Activated CD8-positive, alpha-beta memory T cell treated with anti-CD3 and anti-CD28 coated beads, Interleukin-2, amount 50 U/mL, for 4 hours (primary cell): ENCODE measurements at places on chromosomes 2 and 18.

GRCh38 chr2:51149725-51150124 lies 117.8 kb upstream of the NRXN1 start:
- no peak for DNase-seq

GRCh38 chr2:211144078-211144477 lies 587.7 kb downstream of the CPS1 start:
- no peak for DNase-seq

DNA sequence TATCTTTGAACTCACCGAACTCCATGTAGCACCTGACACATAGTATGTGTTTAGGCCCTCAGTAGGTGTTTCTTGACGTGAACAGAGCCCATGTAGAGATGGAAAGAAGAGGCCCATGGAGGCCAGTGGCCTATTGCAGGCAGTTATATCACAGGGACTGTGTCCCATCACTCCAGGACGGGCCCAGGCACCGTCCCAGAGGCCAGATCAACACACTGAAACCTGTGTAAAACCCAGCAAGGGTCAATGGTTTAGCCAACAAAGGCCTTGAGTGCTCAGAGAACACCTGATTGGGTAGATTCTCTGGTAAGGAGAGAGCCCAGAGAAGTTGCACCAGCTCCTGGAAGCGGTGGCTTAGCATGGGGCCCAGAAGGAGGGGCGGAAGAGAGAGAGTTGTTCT lies 82.8 kb downstream of the INHBB start:
- DNase-seq: no peak

- DNase-seq: no peak
Measured at GRCh38 chr2:127911737-127912136, 26.0 kb upstream of the AMMECR1L start.

DNA sequence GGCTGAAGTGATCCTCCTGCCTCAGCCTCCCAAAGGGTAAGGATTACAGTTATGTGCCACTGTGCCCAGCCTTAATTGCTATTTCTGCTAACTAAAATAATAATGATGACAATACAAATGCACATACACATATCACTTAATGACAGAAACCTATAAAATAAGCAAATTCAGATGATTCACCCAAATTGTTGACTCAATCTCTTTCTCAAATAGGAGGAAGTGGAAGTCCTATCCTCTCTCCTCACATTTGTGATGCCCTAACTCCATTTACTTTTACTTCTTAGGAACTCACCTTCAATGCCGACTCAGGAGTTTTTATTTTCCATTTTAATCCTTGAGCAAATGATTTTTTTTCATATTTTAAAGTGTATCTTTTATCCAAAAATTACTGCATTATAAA lies 24.5 kb upstream of the RAPH1 start:
- DNase-seq: no peak

- no peak for DNase-seq
Measured at GRCh38 chr2:3036432-3037125, 341.0 kb downstream of the EIPR1 start.

GRCh38 chr2:218849721-218850120 lies 9.9 kb upstream of the WNT6 start:
- DNase-seq: no peak

DNA sequence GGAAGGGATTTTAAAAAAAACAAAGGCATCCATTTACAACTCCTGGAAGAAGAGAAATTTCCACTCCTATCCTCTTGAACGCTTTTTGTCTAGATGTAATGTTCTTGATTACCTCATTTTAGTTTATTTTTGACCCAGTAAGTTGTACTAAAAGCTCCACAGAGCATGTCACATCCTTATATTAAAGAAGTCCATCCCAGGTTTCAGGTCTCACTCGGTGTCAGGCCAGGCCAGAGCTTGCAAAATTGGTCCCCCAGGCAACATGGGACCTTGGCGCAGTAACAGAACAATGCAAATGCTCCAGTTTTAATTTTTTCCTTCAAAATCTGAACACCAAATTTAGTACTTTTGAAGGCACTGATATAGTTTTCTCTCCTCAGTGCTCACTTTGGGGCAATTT lies 218.4 kb upstream of the REV1 start:
- DNase-seq: no peak

- no peak for DNase-seq
Measured at GRCh38 chr2:213991453-213992108, 419.3 kb upstream of the VWC2L start.

DNA sequence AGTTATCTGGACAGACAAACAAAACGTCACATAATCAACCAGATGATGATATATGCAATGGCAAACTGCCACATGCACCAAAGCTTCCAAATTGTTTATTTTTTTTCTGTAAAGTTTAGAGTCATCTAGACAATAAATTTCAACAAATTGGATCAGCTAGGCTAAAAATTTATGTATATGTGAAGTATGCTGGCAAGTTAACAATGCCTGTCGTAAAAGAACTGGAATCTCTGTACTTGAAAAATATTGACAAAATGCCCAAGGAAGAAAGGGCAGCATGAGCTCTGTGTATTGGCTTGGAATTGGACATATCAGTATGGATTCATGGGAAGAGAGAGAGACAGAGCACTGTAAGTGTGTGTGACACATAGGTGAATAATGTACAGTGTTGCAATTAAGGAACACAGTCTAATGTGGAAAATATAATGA lies 309.8 kb downstream of the ERBB4 start:
- no peak for DNase-seq

- no peak for DNase-seq
Measured at GRCh38 chr2:88489181-88489580, 36.7 kb upstream of the FOXI3 start.

DNA sequence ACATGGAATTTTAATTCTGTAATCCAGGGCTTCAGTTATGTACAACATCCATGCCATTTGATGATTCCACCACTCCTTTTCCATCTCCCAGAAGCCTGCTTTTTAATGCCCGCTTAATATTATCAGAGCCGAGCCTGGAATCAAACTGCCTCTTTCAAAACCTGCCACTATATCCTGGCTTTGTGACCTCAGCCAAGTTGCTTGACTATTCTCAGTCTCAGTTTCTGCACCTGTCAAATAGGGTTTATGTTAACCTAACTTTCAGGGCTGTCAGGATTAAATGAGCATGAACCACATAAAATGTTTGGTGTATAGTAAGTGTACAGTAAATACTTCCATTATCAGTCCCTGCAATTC lies 108.7 kb downstream of the XRCC5 start:
- DNase-seq: no peak

DNA sequence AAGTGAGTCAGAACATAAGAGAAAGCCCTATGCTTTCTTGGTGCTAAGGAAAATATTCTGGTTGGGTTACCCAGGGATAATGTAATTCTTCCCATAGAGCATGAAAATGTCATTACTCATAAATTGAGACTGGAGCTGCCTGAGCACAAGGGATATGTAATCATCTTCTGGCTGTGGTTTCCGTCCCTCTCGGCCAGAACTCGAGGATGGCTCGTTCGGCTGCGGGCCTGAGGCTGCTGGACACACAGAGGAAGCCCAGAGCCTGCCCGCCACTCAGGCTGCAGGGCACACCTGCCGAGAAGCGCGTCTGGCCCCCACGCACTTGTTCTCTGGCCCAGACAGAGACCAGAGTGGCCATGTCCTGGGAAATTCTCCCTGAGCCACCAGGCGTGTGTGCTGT lies 104.9 kb downstream of the ASAP2 start:
- no peak for DNase-seq

DNA sequence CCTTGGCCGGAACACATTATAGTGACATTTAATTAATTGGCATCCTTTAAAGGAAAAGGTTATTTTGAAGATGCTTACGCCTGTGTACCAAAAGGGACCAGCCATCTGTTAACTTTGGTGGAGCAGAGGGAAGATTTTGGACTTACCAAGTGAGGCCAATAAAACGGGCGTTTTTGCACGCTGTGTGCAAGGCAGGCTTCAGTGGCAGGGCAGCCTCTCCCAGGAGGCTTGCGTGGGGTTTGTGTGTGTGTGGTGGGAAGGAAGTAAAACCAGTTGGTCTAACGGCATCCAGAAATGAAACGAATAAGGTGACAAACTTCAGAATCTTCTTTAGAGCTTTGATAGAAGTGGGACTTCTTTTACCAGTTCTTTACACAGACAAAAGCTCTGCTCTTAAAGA lies 191.7 kb downstream of the PRKCE start:
- no peak for DNase-seq

DNA sequence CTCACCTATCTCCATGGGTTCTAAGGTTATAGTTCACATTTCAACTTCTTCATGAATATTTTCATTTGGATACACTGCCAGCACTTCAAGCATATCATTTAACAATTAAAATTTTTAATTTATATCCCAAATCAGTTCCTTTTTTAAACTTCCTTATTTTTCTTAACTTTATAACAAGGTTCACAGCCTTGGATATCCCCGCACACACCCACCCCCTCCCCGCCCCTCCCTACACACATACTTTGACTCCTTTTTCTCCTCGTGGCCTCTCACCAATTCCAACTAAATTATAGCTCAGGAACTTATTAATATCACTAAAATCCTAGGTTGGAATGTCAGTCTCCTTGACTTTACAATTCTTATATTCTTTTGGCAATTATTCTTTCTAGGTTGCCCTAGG lies 163.6 kb upstream of the SETBP1 start:
- no peak for DNase-seq

GRCh38 chr2:68032702-68033101 lies 30.1 kb downstream of the C1D start:
- DNase-seq: no peak

GRCh38 chr18:67108894-67109293 lies 407.6 kb downstream of the DSEL start:
- no peak for DNase-seq

- no peak for DNase-seq
Measured at GRCh38 chr2:240834377-240834975, 14.5 kb upstream of the KIF1A start.

- DNase-seq: no peak
Measured at GRCh38 chr2:176745543-176746200, 466.9 kb upstream of the HNRNPA3 start.

- no peak for DNase-seq
Measured at GRCh38 chr2:239531456-239532241, 130.8 kb upstream of the HDAC4 start.
